NCI-H2227 treated with DMSO at 0.1 percent for 48 hours (cell line): ENCODE measurements at places on chromosomes 3 and 15.

- DNase-seq, result no peak
These were observed 191.0 kb downstream of the SATB1 start for GRCh38 chr3:18233987-18234716.

DNA sequence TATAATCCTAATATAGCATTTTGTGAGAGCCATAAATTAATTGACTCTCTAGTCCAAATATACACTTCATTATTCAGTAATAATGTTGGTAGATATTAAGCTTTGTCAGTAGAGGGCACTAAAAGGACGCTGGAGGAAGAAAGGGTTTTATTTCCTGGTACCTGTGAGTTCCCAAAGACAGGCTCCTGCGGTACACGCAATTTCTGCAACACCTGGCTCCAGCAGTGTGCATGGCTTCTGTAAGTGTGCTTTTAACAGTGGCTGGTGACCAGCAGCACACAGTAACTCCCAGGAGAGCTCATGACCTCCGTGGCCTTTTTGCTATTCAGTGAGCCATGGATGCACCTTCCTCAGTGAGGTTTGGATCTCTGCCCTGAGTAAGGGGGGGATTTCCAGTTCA lies 338.3 kb upstream of the ZNF385D start:
- DNase-seq, result no peak

- no peak for DNase-seq
These were observed 161.3 kb downstream of the OCA2 start for GRCh38 chr15:27937851-27938250.

DNA sequence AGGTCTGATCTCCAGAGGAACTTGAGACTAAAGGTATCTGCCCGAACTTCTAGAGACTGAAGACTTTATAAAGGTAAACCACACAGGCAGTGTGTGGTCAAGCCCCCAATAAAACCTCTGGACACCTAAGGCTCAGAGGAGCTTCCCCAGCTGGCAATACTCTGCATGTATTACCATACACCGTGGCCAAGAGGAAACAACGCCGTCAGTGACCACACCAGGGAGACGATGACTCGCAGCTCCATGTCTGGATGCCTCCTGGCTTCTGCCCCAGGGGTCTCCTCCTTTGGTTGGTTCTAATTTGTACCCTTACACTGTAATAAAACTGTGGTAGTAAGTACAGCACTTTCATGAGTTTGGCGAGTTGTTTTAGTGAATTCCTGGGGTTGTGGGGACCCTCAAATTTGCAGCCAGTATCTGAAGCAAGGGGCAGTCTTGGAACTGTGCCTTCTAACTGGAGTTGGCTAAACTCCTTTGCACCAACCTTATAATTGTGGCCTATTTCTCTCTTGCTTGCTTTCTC lies 32.1 kb upstream of the BCL2L10 start:
- DNase-seq, result no peak

- DNase-seq, result no peak
These were observed 34.9 kb downstream of the GRIP2 start for GRCh38 chr3:14505001-14505802.

- DNase-seq, result no peak
These were observed 16.1 kb downstream of the KLF15 start for GRCh38 chr3:126340943-126341754.

DNA sequence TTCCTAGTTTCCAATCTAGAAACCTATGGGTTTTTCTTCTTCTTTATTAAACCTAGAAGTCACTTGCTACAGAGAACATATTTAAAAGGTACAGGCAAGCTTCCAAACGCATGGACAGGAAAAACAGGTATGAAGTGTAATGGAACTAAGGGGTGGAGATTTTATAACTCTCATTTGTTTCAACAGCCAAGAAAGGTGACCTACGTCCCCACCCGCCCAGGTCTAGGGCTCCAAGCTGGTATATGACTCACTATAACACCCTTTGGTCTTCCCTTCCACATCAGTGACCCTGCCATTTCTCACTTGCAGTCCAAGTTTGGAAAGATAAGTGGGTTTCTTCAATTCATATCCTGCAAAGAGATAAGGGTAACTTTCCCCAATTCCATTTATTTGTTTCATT lies 6.0 kb upstream of the LIPH start:
- DNase-seq, result no peak

GRCh38 chr15:75058127-75058905 lies 34.9 kb downstream of the PPCDC start:
- no peak for DNase-seq

GRCh38 chr3:126913524-126913923 lies 69.4 kb upstream of the PLXNA1 start:
- DNase-seq, result no peak

- DNase-seq, result no peak
These were observed 75.1 kb downstream of the TNIK start for GRCh38 chr3:171385086-171385485.

- DNase-seq, result no peak
These were observed 2.2 kb downstream of the ALPK3 start for GRCh38 chr15:84819291-84819768.

DNA sequence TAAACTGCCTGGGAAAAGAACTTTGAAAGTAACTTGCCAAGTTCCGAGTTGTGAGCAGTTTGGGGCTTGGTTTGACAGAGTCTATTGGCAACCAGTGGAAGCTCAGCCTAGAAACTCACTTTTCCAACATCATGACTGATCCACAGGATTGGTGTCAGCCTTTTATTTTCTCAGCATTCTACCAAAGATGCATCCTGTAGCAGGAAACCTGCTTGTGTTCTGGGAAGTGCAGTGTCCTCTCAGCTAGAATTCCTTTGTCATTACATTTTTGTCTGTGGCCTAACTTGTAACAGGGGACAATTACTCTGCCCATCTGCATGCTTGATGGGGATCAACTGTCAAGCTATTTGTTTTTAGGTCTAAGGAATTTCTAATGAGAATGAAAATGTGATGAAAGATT lies 116.7 kb upstream of the LMOD3 start:
- DNase-seq, result no peak

DNA sequence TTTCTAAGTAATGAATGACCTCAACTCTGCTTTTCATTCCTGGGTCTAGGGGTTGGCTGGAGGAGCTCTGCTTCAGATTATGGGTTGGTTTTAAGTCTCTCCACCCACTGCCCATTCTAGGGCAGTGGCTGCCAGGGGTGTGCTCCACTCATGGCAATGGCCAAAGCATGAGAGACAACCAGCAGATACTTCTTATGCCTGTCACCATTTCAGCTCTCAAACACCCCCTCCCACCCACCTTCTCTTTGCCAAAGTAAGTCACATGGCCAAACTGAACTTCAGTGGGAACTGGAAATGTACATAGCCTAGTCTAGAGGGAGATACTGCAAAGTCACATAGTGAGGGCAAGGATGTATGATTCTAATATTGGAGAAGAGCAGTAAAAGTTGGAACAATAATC lies 285.3 kb downstream of the RPLP1 start:
- no peak for DNase-seq

DNA sequence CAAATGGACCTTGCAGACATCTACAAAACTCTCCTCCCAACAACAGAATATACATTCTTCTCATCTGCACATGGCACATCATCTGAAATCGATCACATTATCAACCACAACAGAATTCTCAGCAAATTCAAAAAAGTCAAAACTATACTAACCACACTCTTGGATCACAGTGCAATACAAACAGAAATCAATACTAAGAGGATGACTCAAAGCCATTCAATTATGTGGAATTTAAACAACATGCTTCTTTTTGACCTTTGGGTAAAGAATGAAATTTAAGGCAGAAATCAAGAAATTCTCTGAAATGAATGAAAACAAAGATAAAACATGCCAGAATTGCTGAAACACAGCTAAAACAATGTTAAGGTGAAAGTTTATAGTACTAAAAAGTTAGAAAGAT lies 358.1 kb downstream of the NSUN3 start:
- DNase-seq, result no peak

- DNase-seq, result no peak
These were observed 288.6 kb downstream of the CLSTN2 start for GRCh38 chr3:140223631-140224030.

DNA sequence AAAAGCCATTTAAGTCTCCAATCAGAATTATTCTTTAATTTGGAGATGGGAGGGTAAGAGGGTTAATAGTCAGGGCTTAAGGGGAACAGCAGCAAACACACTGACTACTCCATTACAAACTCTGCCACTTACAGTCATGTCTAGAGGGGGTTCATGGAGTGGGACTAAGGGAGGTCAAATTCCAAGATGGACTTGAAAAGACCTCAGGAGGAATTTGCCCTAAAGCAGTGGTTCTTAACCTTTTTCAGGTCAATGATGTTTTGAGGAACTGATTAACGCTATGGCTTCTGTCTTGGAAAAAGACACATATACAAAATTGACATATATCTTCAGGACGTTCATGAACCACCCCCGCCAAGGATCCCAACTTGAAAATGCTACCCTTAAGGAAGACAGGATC lies 13.9 kb downstream of the GOLIM4 start:
- no peak for DNase-seq

DNA sequence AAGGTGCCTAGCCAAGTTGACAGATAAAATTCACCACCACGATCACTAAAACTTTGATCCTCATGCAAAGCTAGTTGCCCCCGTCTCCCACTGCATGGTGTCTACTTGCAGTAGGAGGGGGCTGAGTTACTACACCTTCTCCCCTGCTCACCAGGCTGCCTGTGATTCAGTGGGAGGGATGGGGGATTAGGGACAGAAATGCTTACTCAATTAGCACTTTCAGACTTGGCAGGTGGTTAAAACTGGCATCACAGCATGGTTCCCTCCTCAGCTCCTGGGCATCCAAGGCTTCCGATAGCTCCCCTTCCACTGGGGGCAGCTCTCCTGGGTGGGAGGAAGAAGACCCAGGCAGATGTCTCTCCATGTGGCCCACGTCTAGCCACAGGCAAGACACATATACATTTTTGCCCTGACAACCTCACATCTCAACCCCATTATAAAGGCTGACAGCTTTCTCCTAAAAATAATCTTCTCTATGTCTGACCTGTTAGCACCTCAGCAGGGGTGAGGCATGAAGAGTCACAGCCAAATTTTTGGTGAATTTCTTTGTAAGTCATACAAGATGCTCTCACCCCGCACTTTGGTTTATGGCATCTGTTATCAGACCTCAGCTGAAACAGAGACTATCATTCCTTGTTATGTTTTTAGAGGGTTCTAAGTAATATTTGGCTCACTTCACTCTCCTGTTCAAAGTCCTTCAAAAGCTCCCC lies 369.0 kb downstream of the SV2B start:
- no peak for DNase-seq

DNA sequence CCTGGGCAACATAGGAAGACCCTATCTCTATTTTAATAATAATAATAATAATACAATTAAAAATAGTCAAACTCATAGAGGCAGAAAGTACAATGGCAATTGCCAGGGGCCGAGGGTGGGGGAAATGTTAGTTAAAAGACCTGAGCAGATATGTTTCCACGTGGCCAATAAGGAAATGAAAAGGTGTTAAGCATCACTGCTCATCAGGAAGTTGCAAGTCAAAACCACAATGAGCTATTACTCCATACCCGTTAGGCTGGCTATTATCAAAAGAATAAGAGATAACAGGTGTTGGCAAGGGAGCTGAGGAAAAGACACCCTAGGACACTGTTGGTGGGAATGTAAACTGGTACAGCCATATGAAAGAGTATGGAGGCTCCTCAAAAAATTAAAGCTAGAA lies 60.4 kb upstream of the PRSS50 start:
- DNase-seq, result no peak

DNA sequence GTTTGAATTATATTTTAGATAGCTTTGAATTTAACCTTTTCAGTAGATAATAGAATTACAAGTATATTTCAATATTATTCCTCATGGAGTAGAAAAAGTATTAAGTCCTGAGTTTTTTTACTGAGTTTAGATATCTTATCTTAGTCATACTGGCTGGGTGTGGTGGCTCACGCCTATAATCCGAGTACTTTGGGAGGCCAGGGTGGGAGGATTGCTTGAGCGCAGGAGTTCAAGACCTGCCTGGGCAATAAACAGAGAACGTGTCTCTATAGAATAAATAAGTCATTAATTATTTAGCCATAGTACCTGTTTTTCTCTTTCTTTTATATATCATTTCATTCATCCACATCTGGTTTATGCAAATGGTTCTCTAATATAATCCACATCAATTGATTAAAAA lies 9.9 kb downstream of the RAP2B start:
- no peak for DNase-seq

DNA sequence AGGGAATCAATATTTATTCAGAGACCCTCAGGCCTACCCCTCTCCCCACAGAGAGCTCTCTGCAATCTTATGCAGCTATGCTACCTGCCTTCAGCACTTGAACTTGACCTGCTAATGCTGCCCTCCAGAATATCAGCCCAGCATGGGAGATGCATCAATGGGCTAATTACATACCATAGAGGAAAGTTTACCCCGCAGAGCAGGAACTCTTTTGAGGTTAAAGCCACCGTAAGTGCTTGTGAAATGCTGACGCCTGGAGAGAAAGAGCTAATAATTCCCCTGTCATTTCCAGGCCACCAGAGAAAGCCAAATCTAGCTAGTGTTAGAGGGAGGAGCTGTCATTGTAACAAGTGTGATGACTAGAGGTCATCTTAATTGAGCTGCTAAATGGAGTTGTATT lies 127.5 kb downstream of the CHST2 start:
- DNase-seq, result peak; percentile 86

- no peak for DNase-seq
These were observed 375 bp downstream of the HEG1 start for GRCh38 chr3:125055331-125055912.

GRCh38 chr15:62456011-62456920 lies 291.2 kb upstream of the C2CD4B start:
- no peak for DNase-seq

DNA sequence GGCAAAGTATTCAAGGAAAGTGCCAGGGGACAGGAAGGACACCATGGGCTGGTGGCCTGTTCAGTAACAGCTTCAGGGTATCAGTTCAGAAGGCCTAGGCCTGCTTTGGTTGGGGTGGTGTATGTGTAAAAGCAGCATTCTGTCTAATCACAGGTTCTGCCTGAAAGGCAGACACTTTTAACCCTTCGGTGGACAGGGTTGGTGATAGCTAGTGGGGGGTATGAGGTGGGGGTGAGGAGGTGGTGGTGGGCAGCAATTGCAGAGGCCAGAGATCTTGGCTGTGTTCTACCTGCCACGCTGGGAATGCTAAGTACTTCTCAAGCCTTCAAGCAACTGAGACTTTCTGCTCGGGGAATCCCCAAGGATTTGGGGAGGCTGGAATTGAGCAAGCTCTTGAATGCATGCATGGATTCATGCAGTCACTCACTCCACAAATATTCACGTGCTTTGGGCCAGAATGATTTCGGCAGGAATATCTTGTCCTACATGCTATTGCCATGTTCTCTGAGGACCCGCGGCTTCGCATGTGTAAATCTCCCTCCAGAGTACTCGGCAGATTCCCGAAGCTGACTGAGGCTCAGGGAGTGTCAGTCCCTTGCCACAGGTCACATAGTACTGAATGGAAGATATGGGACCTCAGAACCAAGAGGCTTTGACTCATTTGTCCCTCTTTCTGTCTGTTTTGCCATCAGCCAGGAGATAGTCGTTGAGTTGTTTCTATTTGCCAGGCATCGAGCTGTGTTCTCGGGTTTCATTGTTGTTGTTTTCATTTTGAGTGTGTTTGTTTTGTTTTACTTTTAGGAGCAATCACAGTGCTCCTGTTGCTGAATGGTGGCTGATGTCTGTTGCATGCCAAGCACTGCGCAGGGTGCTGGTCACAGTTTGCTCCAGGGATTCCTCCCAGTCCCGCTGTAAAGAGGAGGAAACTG lies 65.5 kb downstream of the SMAD3 start:
- DNase-seq, result no peak
